ENCODE measurements at places on chromosomes 4 and X.

GRCh38 chr4:39713691-39714090 lies 15.8 kb downstream of the UBE2K start:
- no peak for DNase-seq

DNA sequence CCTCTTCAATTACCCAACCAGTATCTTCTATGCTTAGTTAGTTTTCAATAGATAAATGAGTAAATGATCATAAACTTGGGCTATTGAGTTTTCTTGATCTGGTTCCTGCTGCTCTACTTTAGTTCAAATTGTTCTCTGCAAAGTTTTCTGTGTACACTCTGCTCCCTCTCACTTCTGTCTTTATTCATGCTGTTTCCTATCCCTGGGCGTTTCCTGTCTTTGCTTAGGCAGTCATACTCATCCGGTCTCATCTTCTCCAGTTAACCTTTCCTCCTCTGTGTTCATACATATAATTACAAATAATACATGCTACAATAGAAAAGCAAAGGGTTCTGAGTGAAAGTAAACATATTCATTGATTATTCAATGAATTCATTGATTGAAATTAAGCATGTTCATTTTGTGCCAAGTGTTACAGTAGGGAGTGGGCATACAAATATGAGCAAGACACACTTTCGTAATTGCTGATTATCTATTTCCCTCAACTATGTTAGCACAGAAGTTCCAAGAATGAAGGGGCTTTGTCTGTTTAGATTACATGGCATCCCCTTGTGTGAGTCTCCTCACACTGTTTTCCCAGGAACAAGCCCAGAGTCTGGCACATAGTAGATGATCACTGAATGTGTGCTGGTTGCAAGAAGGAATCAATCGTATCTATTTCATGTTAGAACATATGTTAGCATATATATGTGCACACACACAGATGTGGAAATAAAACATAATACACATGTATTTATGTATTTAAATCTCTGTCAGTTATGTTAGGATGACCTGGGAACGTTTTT lies 1.1 kb downstream of the RAB39B start:
- no peak for DNase-seq

DNA sequence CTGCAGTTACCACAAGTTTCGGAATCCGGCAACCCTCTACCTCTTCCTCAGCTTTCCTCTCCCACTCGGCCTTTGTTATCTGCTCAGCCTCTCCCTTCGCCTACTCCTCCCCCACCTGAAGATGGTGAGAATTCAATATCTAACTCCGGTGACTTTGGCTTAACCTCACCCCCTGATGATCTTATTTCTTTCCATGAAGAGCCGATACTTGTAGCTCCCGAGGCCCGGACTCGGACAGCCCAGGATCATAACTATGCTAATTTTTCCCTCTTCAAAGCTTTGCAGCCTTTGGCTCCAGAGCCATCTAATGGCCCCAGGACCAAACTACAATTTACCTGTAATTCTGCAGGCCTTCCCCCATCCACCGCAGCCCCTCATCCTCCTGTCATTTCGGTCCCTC lies 32.0 kb upstream of the MGST2 start:
- DNase-seq, result peak; percentile 8

GRCh38 chr4:125736057-125736456 lies 421.3 kb downstream of the FAT4 start:
- DNase-seq, result no peak

GRCh38 chr4:118776157-118776954 lies 59.6 kb downstream of the SEC24D start:
- DNase-seq, result no peak

DNA sequence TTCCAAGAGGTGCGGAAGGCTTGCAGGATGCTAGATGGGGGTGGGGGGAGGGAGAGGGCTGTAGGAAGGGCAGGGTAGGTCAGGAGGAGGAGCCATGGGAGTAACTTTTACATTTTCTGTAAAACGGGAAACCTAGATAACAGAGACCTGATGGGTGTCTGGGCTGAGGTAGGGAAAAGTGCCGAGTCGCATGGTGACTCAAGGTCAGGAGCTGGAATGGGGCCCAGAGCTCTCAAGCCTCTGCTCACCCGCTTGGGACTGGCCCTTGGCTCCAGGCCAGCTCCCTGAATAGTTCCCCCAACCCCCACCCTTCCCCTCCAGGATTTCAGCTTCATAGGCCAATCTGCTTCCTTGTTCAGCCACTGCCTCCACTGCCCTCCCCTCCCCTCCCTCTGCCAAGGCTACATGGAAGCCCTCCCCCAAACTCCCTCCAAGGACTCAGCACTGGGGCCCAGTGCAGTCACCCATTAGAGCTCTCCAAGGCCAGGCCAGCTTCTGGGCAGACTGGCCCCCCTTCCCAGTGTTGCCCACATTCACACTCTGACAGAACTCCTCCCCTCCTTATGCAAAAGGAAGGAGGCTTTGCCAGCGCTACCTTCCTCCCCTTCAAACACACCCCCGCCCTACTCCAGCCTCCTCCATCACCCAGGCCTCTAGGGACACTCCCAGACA lies 43.6 kb downstream of the TSC22D3 start:
- DNase-seq, result peak; percentile 63

DNA sequence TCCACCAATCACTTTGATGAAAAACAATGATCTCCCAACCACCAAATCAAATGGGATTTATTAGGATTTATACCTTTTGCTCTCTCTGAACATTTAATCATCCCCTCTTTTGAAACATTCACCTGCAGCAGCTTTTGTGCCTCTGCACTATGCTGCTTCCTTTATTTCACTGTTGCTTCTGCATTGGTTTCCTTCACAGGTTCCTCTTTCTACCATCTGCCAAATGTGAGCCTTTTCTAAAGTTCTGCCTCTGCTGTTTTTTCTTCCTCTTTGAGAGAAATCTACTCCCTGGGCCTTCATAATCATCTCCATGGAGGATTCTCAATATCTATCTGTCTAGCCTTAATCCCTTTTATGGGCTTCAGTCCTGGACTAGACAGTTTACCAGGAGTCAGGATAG lies 24.7 kb downstream of the CUL4B start:
- no peak for DNase-seq

GRCh38 chr4:89469930-89470375 lies 162.4 kb upstream of the GPRIN3 start:
- no peak for DNase-seq
